T-helper 1 cell treated with Interleukin-12 subunit alpha and Interleukin-12 subunit beta and Interleukin-4 antibody, amounts not matched to agents 30 ng/mL and 1 ng/mL, for 36 hours (primary cell): ENCODE measurements at places on chromosomes 2 and 18. TPM values are rescaled to one million over a fixed set of nuclear protein-coding genes. Genes with fewer than 3 reads are reported as not detected.

The PTPRN gene
- total RNA-seq, result not detected in 2 replicates

The SP9 gene
- not detected in 2 replicates for total RNA-seq

The EFEMP1 gene
- not detected in 2 replicates for total RNA-seq

The TMEM178A gene
- total RNA-seq, result not detected in 2 replicates

The PRR30 gene
- not detected in 2 replicates for total RNA-seq

The LYG2 gene
- total RNA-seq, result not detected in 2 replicates

The ICA1L gene
- 3.6 and 4.3 TPM in 2 replicates for total RNA-seq

The LAMA3 gene
- total RNA-seq, result 0.05 TPM in 1 of 2 replicates, not detected in the other

The FOXI3 gene
- total RNA-seq, result not detected in 2 replicates

The MAL gene
- total RNA-seq, result 791 and 797 TPM in 2 replicates

The ZSWIM2 gene
- not detected in 2 replicates for total RNA-seq

The TMEM247 gene
- not detected in 2 replicates for total RNA-seq

The IL36RN gene
- total RNA-seq, result not detected in 2 replicates

The LRRTM1 gene
- total RNA-seq, result not detected in 2 replicates

The SAG gene
- total RNA-seq, result not detected in 2 replicates

The BMP10 gene
- 0.27 TPM in 1 of 2 replicates, not detected in the other for total RNA-seq

The ANKRD30B gene
- total RNA-seq, result not detected in 2 replicates

The SEC11C gene
- 139 and 152 TPM in 2 replicates for total RNA-seq

The CAPN14 gene
- 0.44 and 0.68 TPM in 2 replicates for total RNA-seq

The POTEE gene
- total RNA-seq, result 1.6 and 2.0 TPM in 2 replicates

The GNAL gene
- total RNA-seq, result 2.6 and 3.6 TPM in 2 replicates

The EFR3B gene
- 0.07 TPM in 2 replicates for total RNA-seq

The LRRC30 gene
- not detected in 2 replicates for total RNA-seq

The TTC32 gene
- 14.7 and 17.7 TPM in 2 replicates for total RNA-seq

The PKDCC gene
- total RNA-seq, result not detected in 2 replicates
